Ureter (tissue), 1 donor: ENCODE measurements at places on chromosomes 16 and 17. TPM values are rescaled to one million over a fixed set of nuclear protein-coding genes. Genes with fewer than 3 reads are reported as not detected.

GRCh38 chr16:520847-521246 lies 6.7 kb upstream of the CAPN15 start:
- no peak for DNase-seq

DNA sequence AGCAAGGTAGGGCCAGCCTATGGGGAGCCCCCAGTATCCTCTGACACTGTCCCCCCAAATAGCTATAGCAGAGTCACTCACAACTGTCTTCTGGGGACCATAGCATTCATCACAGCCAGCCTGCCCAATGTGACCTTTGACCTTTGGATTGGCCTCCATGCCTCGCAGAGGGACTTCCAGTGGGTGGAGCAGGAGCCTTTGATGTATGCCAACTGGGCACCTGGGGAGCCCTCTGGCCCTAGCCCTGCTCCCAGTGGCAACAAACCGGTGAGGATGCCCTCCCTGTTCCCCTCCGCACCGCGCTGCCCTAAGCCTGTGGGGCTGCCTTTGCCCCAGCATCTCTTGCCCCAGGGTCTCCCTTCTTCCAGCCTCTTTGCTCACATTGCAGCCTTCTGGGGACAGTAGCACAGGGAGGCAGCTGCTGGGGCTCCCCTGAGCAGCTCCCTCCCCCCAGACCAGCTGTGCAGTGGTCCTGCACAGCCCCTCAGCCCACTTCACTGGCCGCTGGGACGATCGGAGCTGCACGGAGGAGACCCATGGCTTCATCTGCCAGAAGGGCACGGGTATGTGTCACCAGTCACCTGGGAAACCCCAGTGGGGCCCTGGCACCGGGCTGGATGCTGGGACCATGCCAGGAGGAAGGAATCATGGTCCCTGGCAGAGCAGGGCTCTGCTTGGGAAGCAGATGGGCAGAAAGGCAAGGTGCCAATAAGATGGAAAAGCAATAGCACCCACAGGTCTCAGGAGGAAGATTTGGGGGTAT lies 61.1 kb downstream of the MRC2 start:
- DNase-seq = no peak

Gene CACNG1
- not detected for total RNA-seq

Gene CES5A
- 0.39 TPM for total RNA-seq

Gene TBC1D3I
- total RNA-seq = 2.1 TPM

Gene NEURL4
- total RNA-seq = 49.6 TPM
